Hypothalamus (tissue), 51 donors: ENCODE measurements at places on chromosomes 5 and 9.
A peak's percentile ranks its signal among the peaks of the same experiment; 100 is the strongest.

- no peak for DNase-seq
Observed at GRCh38 chr9:86706391-86706790, 240.9 kb downstream of the GAS1 start.

- no peak for DNase-seq
Observed at GRCh38 chr9:127640908-127641545, 28.9 kb downstream of the STXBP1 start.

- no peak for DNase-seq
Observed at GRCh38 chr5:133409210-133409674, 203.1 kb downstream of the FSTL4 start.

GRCh38 chr5:144141585-144141984 lies 28.9 kb downstream of the YIPF5 start:
- no peak for DNase-seq

DNA sequence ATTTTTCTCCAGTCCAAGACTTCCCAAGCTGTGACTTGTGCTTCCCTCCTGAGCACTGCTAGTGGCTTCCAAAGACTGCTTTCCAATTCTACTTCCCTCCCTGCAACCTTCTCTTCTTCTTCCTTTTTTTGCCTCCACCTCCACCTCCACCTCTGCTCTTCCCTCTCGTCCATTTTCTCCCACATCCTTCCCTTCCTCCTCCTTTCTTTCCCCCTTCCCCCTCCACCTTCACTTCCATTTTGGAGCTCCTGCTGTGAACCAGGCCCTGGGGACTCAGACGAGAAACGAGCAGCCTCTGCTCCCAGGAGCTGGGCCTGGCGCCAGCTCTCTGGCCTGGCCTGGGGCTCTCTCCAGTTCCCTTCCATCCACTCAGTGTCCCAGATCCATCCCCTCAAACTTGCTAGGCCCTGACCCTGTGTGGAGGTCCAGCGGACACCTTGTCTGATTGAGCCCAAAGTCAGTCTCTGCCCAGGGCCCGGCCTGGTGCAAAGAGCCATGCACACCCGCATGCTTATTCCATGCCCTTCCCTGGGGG lies 5.6 kb downstream of the GADD45G start:
- no peak for DNase-seq

DNA sequence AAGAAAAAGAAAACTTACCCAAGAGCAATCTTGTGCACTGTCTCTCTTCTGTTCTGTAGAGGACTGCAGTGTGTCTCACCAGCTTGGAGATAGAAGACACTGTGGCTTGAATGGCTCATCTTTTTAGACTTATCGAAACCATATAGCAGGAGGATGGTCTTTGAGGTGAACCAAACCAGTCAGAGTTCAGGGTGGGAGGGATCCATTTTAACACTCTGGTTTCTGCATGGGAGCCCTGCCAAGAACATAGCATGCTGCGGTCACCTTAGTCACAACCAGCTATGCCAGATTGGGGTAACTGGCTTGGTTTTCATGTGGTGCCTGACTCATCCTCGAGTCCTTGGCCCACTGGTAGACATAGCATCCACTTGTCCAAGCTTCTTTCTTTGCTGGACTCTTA lies 135.1 kb downstream of the PAPPA start:
- DNase-seq: no peak

GRCh38 chr9:113042884-113043657 lies 13.5 kb downstream of the ZFP37 start:
- no peak for DNase-seq

DNA sequence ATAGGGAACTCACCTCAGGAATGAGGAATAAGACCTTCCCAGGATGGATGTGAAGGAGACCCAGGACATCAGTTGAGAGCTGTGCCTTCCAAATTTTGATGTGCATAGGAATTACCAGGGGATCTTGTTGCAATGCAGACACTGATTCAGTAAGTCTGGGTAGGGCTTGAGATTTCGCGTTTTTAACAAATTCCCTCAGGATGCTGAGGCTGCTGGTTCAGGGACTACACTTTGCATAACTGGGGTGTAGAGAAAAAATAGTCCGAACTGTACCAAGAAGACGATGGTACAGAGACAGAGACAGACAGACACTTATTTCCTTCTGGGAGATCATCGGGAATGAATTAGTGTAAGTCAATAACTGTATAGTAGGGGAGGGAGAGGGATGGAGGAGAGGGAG lies 82.3 kb upstream of the FREM1 start:
- no peak for DNase-seq

DNA sequence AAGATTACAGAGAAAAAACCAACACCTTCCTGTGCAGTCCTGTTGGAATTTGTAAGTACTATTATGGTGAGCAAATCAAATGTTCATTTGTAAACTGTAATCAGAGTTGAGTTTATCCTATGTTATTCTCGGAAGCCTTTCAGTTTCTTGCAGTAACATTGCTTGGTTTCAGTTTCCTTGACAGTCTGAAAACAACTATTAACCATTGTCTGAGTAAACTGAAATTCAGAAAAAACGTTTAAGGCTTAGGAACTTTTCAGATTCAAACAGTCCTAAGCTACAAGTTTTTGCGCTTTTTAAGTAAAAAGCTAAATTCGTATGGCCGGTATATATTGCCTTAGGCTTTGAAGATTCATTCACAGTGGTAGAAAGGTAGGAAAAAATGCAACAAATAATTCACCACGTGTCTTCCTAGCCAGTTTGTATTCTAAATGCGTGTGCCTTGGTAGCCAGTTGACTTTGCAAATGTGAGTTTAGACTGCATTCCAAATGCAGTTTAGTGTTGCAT lies 2.5 kb downstream of the GPBP1 start:
- DNase-seq: no peak

GRCh38 chr5:13551645-13552044 lies 392.8 kb downstream of the DNAH5 start:
- DNase-seq: no peak

GRCh38 chr5:15003511-15003920 lies 131.9 kb upstream of the ANKH start:
- DNase-seq: peak; percentile 66

DNA sequence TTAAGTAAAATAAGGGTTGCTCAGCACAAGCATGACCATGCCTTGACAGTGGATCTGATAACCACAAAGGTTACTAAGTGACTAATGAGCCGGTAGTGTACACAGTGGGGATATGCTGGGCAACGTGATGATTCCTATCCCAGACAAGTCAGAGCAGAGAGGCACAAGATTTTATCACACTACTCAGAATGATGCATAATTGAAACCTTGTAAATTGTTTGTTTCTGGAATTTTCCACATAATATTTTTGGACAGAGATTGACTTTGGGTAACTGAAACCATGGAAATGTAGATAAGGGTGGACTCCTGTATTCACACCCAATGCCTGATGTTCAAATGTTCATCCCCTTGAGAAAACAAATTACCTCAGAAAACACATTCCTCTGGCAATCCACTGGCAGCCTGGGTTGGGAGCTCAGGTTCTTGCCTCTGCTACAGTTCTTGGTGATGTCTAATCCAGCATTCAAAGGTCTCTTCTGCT lies 16.2 kb upstream of the ERAP1 start:
- no peak for DNase-seq

GRCh38 chr9:71680189-71680980 lies 87.9 kb downstream of the CEMIP2 start:
- no peak for DNase-seq

- no peak for DNase-seq
Observed at GRCh38 chr5:178376921-178377582, 144.4 kb upstream of the PHYKPL start.

GRCh38 chr5:138439477-138440158 lies 761 bp downstream of the REEP2 start:
- DNase-seq: no peak

- DNase-seq: no peak
Observed at GRCh38 chr9:136629001-136629878, 33.5 kb upstream of the EGFL7 start.

GRCh38 chr5:172417983-172418630 lies 36.2 kb downstream of the SH3PXD2B start:
- DNase-seq: peak; percentile 47

DNA sequence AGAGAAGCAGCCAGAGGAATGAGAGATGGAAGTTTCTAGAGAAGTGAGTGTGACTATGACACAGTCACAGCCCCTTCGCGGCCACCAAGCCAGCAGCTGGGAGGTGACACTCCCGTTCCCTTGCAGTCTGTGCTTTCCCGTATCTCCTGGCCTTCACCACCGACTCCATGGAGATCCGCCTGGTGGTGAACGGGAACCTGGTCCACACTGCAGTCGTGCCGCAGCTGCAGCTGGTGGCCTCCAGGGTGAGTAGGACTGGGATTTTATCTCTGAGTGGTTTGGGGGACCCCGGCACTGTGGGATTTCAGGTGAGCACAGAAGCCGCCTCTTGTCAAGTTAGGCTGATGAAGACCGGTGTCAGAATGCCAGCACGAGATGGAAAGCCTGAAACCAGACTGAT lies 12.1 kb upstream of the SLC2A8 start:
- DNase-seq: no peak

GRCh38 chr9:16398691-16399090 lies 471.8 kb downstream of the BNC2 start:
- no peak for DNase-seq
